ENCODE measurements at places on chromosomes 1 and 21. TPM values are rescaled to one million over a fixed set of nuclear protein-coding genes. Genes with fewer than 3 reads are reported as not detected.
A peak's percentile ranks its signal among the peaks of the same experiment; 100 is the strongest.

The CHML gene
- 43.7 TPM for total RNA-seq

The ZBTB17 gene
- total RNA-seq = 16.5 TPM

The PRDM16 gene
- 0.70 TPM for total RNA-seq

The MYBPH gene
- total RNA-seq = not detected

- H3K4me3 ChIP-seq = peak overlapping the region; percentile 93
- DNase-seq = no peak
- peaks cover 53% of the 10 kb centered on the region for H3K36me3 ChIP-seq
- H3K27ac ChIP-seq = no peak overlapping the region
Measured at GRCh38 chr1:212952641-212952976, 2.3 kb downstream of the VASH2 start.

- no peaks in the 10 kb centered on the region for H3K27me3 ChIP-seq
- H3K27ac ChIP-seq = no peak overlapping the region
- no peaks in the 10 kb centered on the region for H3K36me3 ChIP-seq
Measured at GRCh38 chr21:31371715-31372470, 27.8 kb upstream of the TIAM1 start.

GRCh38 chr1:150441121-150441520, 46.1 kb upstream of the TARS2 start:
- H3K27me3 ChIP-seq = no peaks in the 10 kb centered on the region
- peaks cover 11% of the 10 kb centered on the region for H3K36me3 ChIP-seq
- H3K27ac ChIP-seq = no peak overlapping the region
- no peaks in the 10 kb centered on the region for H3K4me1 ChIP-seq
- no peak for DNase-seq
- no peak overlapping the region for H3K4me3 ChIP-seq

DNA sequence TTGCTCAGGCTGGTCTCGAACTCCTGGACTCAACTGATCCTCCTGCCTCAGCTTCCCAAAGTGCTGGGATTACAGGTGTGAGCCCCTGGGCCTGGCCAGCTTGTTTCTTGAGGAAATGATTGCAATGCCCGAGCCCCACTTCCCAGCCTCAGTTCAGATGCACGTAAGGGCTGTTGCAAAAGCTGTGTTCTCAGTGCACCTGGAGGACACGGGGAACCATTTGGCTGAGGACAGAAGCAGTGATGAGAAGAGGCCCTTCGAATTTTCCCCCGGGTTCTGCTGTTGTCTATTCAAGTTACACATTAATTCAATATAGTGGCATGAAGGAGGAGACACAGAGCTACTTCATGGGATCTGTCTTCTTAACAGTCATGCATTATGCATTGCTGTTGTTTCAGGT, 78.8 kb upstream of the WDR26 start:
- no peak for DNase-seq
- peaks cover 1% of the 10 kb centered on the region for H3K4me1 ChIP-seq
- no peak overlapping the region for H3K4me3 ChIP-seq
- H3K27ac ChIP-seq = no peak overlapping the region
- H3K27me3 ChIP-seq = no peaks in the 10 kb centered on the region

GRCh38 chr1:54125386-54126070, 27.3 kb downstream of the CDCP2 start:
- H3K36me3 ChIP-seq = no peaks in the 10 kb centered on the region
- no peak overlapping the region for H3K4me3 ChIP-seq
- no peaks in the 10 kb centered on the region for H3K4me1 ChIP-seq
- no peaks in the 10 kb centered on the region for H3K27me3 ChIP-seq
- no peak overlapping the region for H3K27ac ChIP-seq

DNA sequence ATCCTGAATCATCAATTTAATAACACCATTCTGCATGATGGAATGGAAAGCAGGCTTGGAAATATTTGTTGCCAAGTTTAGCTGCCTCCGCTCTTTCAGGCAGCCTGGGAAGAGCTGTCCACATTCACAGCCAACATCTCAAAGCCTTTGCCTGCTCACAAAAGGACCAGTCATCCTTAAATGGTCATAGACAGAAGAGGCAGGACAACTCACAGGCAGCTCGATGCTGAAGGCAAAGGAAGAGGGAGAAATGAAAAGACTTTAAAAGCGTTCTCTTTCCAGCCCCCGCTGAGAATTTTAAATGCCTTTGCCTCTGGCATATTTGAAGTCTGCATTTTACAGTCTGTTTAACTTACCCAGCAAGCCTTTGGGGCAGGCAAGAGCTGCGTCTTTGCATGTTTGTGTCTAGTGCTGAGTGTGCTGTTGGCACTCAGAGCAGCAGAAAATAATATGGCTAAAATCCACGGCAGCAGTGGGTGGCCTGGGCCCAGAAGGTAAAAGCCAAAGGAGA, 68.9 kb downstream of the NMNAT2 start:
- no peaks in the 10 kb centered on the region for H3K36me3 ChIP-seq
- no peaks in the 10 kb centered on the region for H3K27me3 ChIP-seq
- peaks cover 19% of the 10 kb centered on the region for H3K4me1 ChIP-seq
- no peak for DNase-seq

- no peak for DNase-seq
- H3K27me3 ChIP-seq = no peaks in the 10 kb centered on the region
- 0 out of 2 replicates have a peak, but pooled peaks cover 2% of the 10 kb centered on the region for H3K4me1 ChIP-seq
- no peak overlapping the region for H3K4me3 ChIP-seq
- no peaks in the 10 kb centered on the region for H3K36me3 ChIP-seq
- H3K27ac ChIP-seq = no peak overlapping the region
Measured at GRCh38 chr1:11487196-11487751, 8.3 kb downstream of the DISP3 start.

DNA sequence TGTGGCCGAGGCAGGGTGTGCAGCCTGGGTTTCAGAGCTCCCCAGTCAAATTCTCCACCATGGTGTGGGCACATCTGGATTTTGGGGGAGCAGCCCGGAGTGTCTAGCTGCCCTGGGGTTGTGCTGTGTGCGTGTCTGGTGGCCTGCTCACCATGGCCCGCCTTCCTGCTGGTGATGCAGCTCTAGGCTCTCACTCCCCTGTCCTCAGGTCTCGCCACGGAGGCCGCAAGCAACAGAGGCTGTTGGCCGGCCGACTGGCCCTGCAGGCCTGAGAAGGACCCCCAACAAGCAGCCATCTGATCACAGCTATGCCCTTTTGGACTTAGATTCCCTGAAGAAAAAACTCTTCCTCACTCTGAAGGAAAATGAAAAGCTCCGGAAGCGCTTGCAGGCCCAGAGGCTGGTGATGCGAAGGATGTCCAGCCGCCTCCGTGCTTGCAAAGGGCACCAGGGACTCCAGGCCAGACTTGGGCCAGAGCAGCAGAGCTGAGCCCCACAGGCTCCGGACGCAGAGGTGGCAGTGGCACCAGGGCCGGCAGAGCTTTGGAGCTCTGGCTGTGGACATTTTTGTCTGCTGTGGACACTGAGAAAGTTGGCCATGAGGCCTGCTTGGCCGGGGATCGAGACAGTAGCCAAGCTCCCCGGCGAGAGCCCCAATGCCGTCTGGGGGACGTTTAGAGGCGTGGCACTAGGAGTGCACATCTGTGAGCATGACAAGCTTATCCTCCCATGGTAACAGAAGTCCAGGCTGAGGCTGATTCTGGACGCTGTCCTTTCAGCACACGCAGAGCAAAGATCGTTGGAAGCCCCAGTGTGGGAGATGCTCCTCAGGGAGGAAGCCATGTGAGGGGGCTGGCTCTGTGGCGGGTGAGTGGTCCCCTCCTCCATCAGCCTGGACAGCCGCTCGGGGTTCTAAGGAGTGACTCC, 8.2 kb downstream of the THAP3 start:
- H3K4me1 ChIP-seq = no peaks in the 10 kb centered on the region
- DNase-seq = no peak
- H3K27ac ChIP-seq = no peak overlapping the region

DNA sequence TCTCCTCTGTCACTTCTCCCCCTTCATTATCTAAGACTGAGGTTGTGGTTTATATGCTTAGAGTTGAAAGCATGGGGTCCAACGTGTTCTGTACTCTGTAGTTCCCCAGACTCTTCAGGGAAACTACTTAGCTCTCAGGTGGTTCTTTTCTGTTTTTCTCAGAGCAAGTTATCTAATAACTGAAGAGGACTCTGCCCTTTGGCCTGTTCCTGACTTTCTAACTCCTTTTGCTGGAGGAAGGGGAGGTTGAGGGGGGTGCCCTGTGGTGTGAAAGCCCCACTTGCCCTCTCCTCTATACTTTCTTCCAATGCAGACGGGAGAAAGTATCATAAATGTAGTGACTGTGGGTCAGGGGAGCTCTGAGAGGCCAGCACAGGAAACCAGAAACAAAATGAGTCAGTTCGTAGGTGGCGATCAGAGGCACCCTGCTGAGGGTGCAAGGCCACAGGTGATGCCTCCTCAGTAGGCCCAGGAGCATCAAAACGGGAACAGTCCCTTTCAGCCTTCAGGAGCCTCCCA, 5.0 kb downstream of the SLC25A44 start:
- H3K4me3 ChIP-seq = no peak overlapping the region
- H3K27ac ChIP-seq = no peak overlapping the region
- no peaks in the 10 kb centered on the region for H3K27me3 ChIP-seq
- H3K4me1 ChIP-seq = 0 out of 2 replicates have a peak, but pooled peaks cover 7% of the 10 kb centered on the region
- DNase-seq = no peak
- peaks cover 19% of the 10 kb centered on the region for H3K36me3 ChIP-seq

GRCh38 chr1:202848191-202848542, 37.4 kb downstream of the PCAT6 start:
- peaks cover 4% of the 10 kb centered on the region for H3K36me3 ChIP-seq
- DNase-seq = no peak
- H3K27me3 ChIP-seq = no peaks in the 10 kb centered on the region
- H3K27ac ChIP-seq = no peak overlapping the region
- no peaks in the 10 kb centered on the region for H3K4me1 ChIP-seq

GRCh38 chr1:53553734-53554509, 94.7 kb downstream of the DMRTB1 start:
- H3K36me3 ChIP-seq = no peaks in the 10 kb centered on the region
- H3K4me3 ChIP-seq = no peak overlapping the region
- H3K27me3 ChIP-seq = no peaks in the 10 kb centered on the region
- no peak for DNase-seq
- peaks cover 7% of the 10 kb centered on the region for H3K4me1 ChIP-seq
- H3K27ac ChIP-seq = no peak overlapping the region

DNA sequence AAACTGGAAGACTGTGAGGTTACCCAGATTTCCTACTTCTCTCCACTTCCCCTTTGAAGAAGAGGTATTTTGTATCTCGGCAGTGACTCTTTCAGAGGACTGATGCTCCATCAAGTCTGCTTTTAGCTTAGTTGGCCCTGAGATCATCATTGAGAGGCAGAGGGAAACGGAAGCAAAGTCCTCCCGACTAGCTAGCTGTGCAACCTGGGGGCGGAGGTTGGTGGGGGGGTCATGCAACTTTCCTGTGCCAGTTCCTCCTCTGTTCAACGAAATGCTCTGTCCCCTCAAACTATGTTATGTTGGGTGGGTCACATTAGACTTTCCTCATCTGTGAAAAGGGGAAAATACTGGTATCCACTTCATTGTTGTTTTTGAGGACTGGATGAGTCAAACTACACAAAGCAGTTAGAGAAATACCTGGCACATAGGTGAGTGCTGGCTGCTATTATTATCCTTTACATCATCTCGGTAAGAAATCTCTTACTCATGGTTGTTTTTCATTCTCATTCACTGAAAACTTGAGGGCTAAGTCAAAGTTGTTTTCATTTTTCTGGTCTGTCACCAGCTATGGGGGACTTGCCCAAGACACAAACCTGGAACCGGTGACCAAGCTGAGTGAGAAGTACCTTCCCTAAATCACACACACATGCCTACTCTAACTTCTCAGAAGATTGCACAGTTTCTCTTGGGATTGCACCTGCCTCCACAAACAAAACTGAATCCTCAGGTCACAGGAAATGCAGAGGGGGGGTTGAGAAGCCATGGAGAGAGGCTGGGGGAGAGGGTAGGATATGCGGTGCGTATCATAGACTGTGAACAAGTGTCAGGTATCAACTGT, 83.3 kb downstream of the ABCA4 start:
- no peak overlapping the region for H3K4me3 ChIP-seq
- no peaks in the 10 kb centered on the region for H3K4me1 ChIP-seq
- no peaks in the 10 kb centered on the region for H3K27me3 ChIP-seq
- no peaks in the 10 kb centered on the region for H3K36me3 ChIP-seq
- DNase-seq = no peak

DNA sequence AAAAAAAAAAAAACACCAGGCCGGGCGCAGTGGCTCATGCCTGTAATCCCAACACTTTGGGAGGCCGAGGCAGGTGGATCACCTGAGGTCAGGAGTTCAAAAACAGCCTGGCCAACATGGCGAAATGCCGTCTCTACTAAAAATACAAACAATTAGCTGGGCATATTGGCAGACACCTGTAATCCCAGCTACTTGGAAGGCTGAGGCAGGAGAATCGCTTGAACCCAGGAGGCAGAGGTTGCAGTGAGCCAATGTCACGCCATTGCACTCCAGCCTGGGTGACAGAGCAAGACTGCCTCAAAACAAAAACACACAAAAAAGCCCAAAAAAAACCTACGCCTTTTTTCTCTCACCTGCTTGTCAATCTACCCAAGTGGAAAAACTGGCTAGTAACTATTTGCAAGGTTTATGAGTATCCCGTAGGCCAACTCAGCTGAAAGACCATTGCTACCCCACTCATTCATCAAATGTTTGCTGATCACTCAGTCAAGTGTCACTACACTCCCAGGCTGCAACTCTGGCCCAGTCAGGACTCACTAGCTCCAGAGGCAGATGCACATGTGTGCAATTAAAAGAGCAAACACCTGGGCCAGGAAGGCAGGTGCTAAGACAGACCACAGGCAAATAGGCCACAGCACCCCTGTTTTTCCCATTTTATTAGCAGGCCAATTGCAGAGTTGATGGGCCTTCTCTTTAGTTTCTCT, 2.0 kb downstream of the CSRP1 start:
- H3K27ac ChIP-seq = no peak overlapping the region
- H3K36me3 ChIP-seq = no peaks in the 10 kb centered on the region
- H3K4me3 ChIP-seq = no peak overlapping the region
- H3K4me1 ChIP-seq = peaks cover 8% of the 10 kb centered on the region
- DNase-seq = no peak
- H3K27me3 ChIP-seq = peaks cover 4% of the 10 kb centered on the region

DNA sequence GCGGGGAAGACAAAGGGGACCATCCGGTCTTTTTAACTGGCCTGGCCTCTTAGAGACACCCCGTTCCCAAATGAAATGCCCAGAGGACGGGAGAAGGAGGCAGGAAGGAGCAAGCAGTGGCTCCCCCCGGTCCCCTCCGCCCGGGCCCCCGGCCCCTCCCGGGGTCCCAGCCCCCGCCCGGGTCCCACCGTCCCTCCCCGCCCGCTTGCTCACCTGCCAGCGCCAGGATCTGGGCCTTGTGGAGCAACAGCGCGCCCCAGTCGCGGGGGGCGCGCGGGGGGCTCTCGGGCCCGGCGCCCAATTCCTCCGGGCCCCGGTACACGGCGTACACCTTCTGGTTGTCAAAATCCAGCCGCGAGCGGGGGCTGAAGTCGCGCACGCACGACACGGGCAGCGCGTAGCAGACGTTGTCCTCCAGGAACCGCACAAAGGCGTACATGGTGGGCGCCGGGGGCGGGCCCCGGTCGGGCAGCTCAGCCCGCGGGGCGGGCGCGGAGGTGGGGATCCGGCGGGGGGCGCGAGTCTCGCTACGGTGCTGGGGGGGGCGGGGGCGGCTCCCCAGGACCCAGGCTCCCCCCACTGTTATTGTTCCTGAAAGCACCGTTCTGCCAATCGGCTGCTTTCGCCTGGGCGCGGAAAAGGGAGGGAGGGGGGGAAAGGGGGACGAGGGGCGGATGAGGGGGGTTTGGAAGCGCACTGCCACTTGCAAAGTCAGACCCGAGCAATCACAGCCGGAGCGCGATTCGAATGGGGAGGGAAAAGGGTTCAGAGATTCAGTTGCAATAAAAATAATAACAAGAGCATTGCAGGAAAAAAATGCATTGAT, at the start of gene BEND5:
Gene BEND5 (minus strand): TSS at position 499 of the 826 bp plus-strand sequence. CDS start 60 bp downstream, at position 439.
- peak; percentile 81 for DNase-seq
- no peaks in the 10 kb centered on the region for H3K4me1 ChIP-seq
- H3K4me3 ChIP-seq = peak within 1 kb of the TSS; percentile 77
- no peak within 1 kb of the TSS for H3K27ac ChIP-seq
- no peaks in the 10 kb centered on the region for H3K27me3 ChIP-seq
- H3K36me3 ChIP-seq = peaks cover 25% of the 10 kb centered on the region

Data from H9 (cell line).